ENCODE measurements at places on chromosomes 11 and 22. TPM values are rescaled to one million over a fixed set of nuclear protein-coding genes. Genes with fewer than 3 reads are reported as not detected.

DNA sequence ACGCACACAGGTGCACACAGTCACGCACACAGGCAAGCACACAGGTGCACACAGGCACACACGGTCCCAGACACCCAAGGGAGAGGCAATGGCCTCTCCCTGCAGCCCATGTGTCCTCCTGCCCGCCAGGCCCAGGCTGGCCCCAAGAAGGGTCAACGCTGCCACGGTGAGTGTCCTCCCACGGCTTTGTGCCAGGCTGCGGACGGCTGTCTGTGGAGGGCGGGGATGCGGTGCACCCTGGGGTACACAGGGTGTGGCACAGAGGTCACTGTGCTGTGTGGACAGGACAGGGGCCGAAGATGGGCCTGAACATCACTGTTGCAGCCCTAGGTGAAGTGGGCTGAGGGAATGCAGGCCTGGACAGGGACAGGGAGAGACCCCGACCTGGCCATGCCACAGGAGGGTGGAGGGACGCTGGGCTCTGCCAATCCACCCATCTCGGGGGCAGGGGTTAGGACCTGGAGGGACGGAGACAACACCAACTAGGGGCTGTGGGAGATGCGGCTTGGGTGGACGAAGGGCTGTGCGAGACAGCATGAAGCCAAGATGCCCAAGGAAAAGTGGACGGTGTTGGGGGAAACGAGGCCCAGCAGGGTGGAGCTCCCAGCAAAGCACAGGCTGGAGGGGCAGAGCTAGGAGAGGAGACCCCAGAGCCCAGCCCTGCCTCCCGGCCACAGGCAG lies 523.8 kb downstream of the BRD1 start:
- no peak overlapping the region for H3K4me3 ChIP-seq
- peaks cover 8% of the 10 kb centered on the region for H3K27me3 ChIP-seq
- no peaks in the 10 kb centered on the region for H3K36me3 ChIP-seq
- no peak overlapping the region for H3K27ac ChIP-seq
- DNase-seq = peak; percentile 66

OR6T1 gene
- total RNA-seq = not detected

ZP1 gene
- 0.26 TPM for total RNA-seq

DNA sequence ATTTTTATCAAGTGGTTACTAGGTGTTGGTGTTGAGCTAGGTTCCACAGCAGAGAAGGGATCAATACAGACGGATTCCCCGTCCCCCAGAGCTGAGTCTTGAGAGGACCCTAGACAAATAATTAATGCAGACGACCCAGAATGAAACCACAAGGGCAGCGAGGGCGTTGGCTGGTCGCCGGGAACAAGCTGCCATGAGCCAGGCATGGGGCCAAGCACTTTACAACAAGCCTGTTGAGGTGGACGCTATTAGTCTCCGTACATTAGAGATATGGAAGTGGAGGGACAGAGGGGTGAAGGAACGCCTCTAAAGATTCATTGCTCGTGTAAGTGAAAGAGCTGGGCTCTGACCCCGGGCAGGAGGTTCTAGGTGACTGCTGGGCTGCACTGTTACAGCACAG lies 77.1 kb upstream of the EIF3D start:
- H3K36me3 ChIP-seq = no peaks in the 10 kb centered on the region
- H3K27ac ChIP-seq = no peak overlapping the region
- no peaks in the 10 kb centered on the region for H3K27me3 ChIP-seq
- H3K4me3 ChIP-seq = no peak overlapping the region

DNA sequence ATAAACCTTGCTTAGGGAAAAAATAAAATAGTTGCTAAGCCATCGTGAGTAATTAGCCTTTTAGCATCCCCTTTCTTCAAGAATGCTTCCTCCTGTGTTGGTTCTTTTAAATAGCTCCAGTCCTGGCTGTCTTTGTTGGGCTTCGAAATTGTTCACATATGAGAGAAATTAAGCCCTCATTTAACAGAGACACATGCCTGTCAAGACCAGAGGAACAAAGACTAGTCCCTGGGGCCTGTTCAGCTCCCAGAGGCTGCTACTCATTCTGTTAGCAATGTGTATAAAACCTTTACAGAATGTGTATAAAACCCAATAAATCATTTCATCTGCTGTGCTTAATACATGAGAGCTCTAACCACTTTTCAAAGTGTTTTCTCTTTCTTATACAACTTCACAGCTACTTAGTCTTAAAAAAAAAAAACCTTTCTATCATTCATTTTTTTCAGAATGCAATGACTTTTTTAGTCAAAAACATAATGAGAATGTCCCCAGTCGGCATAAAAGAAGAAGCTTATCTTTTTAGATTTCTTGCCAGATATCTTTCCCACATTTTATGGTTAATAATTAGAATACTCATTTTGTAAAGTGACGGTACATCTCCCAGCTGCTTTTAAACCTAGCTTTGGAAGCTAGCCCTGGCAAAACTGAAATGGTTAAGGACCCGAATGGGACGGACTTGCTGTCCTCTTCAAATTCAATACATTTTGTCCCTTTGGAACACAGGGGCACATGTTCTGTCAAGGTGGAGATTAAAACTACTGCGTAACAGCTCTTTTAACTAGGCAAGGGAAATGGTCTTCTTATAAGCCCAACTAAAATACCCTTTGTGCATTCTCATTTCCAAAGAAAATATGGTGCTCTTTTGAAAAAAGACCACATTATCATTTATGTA lies 186.1 kb downstream of the SOX6 start:
- no peak overlapping the region for H3K4me3 ChIP-seq
- H3K27me3 ChIP-seq = no peaks in the 10 kb centered on the region
- no peaks in the 10 kb centered on the region for H3K4me1 ChIP-seq
- H3K36me3 ChIP-seq = no peaks in the 10 kb centered on the region
- no peak for DNase-seq

DNA sequence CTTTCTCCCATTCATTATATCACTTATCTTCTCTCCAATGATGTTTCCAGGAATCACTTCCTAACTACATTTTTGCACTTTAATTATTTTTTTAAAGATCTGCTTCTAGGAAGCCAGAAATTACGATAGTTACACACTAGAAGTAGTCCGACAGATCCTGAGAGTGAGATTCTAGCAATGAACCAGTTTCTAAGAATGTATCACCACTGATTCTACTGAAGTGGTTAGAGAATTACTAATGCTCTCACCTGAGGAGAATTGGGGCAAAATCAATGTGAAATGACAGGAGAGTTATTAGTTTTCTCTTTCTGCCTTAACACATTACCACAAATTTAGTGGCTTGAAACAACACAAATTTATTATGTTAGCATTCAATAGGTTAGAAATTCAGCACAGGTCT lies 241.2 kb downstream of the CASP12 start:
- H3K27ac ChIP-seq = no peak overlapping the region
- no peaks in the 10 kb centered on the region for H3K36me3 ChIP-seq
- H3K4me1 ChIP-seq = no peaks in the 10 kb centered on the region
- H3K4me3 ChIP-seq = no peak overlapping the region

DNA sequence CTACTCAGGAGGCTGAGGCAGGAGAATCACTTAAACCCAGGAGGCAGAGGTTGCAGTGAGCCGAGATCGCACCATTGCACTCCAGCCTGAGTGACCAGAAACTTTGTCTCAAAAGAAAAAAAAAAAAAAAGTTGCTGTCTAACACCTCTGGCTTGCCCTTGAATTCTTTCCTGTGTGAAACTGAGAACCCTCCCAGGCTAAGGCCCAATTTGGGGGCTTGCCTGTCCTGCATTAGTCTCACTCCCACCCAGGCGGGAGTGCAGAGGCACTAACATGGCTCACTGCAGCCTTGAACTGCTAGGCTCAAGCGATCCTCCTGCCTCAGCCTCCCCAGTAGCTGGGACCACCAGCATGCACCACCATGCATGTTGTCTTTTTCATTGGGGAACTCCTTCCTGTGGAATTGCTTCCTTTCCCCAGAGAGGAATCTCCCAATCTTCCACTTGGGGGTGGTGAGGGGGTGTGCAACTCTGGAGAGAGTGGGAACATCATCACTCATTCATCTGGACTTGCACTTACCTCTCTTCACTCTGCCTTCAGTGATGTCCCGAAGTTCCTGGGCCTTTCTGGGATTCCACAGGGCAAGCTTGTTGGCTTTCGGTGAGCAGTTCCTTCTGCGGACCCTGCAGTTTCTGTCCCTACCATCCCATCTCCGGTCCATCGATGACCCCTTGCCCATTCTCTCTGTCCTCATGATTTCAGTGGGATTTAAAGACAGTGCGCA lies 62.1 kb upstream of the CREB3L1 start:
- H3K27ac ChIP-seq = no peak overlapping the region
- no peaks in the 10 kb centered on the region for H3K36me3 ChIP-seq
- H3K27me3 ChIP-seq = no peaks in the 10 kb centered on the region
- H3K4me1 ChIP-seq = no peaks in the 10 kb centered on the region

- DNase-seq = peak; percentile 85
- H3K27me3 ChIP-seq = no peaks in the 10 kb centered on the region
- H3K27ac ChIP-seq = no peak overlapping the region
- H3K36me3 ChIP-seq = no peaks in the 10 kb centered on the region
- no peaks in the 10 kb centered on the region for H3K4me1 ChIP-seq
Measured at GRCh38 chr22:48743601-48744282, 1083.9 kb downstream of the BRD1 start.

DNA sequence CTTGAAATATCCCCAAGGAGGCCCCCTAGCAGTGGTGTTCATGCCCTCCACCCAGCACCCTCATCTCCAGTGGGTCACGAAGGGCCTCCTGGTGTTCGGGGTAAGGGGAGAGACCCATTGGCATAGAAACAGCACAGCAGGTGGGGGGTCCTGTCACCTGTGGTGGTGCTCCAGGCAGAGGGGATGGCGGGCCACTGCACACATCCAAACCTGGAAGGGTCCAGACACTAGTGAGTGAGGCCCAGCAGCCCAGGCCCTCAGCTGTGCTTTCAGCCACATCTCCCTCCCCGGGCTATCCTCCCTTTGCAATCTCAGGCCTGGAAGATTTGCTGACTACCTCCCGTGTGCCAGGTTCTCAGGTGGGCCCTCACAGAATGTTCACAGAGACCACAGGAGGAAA lies 59.4 kb upstream of the LYVE1 start:
- H3K27me3 ChIP-seq = no peaks in the 10 kb centered on the region
- H3K4me3 ChIP-seq = no peak overlapping the region
- no peak for DNase-seq
- H3K4me1 ChIP-seq = peaks cover 52% of the 10 kb centered on the region
- peak overlapping the region; percentile 86 for H3K27ac ChIP-seq
- peaks cover 70% of the 10 kb centered on the region for H3K36me3 ChIP-seq

GRCh38 chr11:46069595-46069994 lies 51.7 kb downstream of the PHF21A start:
- no peak for DNase-seq
- no peaks in the 10 kb centered on the region for H3K36me3 ChIP-seq
- H3K4me3 ChIP-seq = no peak overlapping the region
- H3K4me1 ChIP-seq = peaks cover 19% of the 10 kb centered on the region
- H3K27ac ChIP-seq = no peak overlapping the region
- H3K27me3 ChIP-seq = no peaks in the 10 kb centered on the region

DNA sequence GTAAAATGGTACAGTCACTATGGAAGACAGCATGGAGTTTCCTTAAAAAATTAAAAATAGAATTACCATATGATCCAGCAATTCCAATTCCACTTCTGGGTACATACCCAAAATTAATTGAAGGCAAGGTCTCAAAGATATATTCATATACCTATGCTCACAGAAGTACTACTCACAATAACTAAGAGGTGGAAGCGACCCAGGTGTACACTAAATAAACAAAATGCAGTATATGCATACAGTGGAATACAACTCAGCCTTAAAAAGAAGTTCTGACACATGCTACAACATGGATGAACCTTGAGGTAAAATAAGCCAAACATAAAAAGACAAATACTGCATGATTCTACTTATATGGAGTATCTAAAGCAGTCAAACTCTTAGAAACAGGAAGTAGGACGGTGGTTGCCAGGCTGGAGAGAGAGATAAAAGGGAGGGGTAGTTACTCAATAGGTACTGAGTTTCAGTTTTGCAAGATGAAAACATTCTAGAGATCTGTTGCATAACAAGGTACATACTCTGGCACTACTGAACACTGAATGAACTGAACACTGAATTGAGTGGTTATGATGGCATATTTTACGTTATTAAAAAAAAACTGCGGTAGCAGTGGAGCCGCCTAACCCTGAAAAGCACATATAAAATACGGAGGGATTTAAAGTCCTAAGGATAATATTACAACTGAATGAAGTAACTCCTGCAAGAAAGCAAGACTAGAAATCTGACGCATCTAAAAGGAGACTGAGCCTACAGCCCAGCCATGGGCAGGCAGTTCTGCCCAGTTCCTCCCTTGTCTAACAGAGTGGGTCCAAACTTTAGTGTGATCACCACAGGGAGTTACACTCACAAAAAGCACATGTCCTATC lies 12.8 kb downstream of the DGCR2 start:
- H3K27ac ChIP-seq = peak overlapping the region; percentile 42
- H3K36me3 ChIP-seq = no peaks in the 10 kb centered on the region
- H3K4me1 ChIP-seq = peaks cover 74% of the 10 kb centered on the region
- DNase-seq = no peak

CCND1 gene
- 54.4 TPM for total RNA-seq
